ENCODE measurements at places on chromosomes 1 and 21.
A peak's percentile ranks its signal among the peaks of the same experiment; 100 is the strongest.

GRCh38 chr1:212301580-212301979, 16.4 kb downstream of the PPP2R5A start:
- DNase-seq, result no peak

DNA sequence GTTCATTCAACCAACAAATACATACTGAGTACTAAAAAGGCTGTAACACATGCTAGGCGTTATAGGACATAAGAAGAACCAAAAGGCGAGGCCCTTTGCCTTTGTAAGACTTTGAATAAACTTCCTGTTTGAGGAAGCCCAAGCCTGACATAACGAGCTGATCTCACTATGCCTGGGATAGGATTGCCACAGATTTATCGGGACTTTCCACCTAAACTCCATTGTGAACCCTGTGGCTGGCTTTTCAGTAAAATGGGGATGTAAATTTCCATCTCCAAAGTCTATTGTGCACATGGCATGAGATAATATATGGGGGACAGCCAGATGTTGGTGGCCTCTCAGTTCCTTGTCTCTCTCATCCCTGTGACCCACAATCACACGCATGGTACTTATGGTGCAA, 41.9 kb downstream of the LMO4 start:
- no peak for DNase-seq

GRCh38 chr1:68938051-68938666, 441.3 kb upstream of the DEPDC1 start:
- DNase-seq, result no peak

DNA sequence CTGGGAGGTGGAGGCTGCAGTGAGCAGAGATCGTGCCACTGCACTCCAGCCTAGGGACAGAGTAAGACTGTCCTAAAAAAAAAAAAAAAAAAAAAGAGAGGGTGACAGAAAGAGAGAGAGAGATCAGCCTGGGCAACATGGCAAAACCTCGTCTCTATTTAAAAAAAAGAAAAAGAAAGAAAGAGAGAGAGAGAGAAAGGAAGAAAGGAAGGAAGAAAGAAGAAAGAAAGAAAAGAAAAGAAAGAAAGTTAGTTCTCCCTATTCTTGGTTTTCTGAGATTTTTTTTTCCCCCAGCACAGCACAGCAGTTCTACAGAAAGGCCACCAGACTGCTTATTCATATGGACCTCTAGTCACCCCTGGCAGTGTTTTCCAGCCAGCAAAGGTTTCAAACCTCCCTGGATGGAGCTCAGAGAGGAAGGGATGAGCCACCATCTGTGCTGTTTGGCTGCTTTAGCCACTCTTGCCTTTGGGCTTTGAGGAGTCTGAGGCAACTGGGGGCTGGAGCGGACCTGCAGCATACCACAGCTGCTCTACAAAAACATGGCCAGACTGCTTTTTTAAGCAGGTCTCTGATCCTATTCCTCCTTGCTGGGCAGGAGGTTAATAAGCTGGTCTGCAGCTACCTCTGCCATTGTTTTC, 10.6 kb downstream of the S100A6 start:
- no peak for DNase-seq

DNA sequence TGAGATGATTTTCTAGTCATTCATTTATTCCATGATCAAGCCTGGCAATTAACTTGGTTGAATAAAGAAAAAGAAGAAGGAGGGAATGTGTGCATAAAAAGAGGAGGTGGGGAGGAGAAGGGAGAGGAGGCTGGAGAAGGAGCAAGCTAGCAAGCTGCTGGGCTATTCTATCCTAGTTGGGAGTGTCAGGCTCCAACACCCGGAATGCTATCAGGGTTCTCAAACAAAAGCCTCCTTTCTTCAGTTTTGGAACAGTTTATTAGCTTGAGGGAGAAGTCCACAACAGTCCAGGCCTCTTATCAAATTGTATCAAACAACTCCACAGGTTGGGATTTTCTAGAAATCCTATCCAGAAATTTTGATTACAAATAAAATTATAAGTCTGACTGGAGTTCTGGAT, 80.0 kb downstream of the BCAR3 start:
- no peak for DNase-seq

- DNase-seq, result no peak
These were observed 295.6 kb upstream of the RRP15 start for GRCh38 chr1:217989510-217989909.

GRCh38 chr21:42343556-42343955, 7.2 kb downstream of the TFF2 start:
- DNase-seq, result no peak

DNA sequence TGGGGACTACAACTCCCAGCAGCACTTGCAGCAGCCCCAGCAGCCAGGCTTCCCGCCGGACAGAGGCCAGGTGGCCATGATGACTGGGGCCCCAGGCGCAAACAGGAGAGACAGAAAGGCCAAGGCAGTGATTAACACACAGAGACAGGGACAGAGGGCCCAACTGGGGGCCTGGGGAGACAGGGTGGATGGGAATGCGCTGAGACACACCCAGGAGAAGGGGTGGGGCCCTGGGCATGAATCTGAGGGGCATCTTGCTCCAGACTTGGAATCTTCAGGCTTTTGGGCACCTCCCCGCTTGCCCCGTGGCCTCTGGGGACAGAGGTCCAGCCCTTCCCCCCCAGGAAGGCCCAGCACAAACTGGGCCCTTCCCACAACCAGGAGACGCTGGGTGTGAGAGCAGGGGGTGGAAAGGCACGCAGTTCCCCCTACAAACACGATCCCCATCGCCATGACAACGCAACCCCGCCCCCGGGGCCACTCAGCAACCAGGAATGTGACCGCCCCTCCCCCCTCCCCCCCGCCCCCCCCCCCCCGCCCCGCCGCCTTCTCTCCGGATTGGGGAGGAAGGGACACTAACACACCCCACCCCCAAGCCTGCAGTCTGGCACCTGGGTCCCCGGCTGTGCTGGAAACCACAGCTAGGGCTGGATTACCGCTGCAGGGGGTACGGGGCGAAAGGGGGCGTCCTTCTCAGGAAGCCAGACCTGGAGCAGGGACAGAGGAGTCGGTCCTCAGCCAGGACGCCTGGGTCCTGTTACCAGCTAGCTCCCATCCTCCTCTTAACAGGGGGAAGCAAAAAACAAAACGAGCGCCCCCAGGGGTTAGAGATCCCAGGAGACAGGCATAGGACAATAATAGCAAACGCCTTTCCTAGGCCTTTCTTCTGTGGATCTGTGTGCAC, 4.5 kb downstream of the HDGF start:
- DNase-seq, result peak; percentile 82

- DNase-seq, result no peak
These were observed 25.0 kb upstream of the PHTF1 start for GRCh38 chr1:113784104-113784779.

DNA sequence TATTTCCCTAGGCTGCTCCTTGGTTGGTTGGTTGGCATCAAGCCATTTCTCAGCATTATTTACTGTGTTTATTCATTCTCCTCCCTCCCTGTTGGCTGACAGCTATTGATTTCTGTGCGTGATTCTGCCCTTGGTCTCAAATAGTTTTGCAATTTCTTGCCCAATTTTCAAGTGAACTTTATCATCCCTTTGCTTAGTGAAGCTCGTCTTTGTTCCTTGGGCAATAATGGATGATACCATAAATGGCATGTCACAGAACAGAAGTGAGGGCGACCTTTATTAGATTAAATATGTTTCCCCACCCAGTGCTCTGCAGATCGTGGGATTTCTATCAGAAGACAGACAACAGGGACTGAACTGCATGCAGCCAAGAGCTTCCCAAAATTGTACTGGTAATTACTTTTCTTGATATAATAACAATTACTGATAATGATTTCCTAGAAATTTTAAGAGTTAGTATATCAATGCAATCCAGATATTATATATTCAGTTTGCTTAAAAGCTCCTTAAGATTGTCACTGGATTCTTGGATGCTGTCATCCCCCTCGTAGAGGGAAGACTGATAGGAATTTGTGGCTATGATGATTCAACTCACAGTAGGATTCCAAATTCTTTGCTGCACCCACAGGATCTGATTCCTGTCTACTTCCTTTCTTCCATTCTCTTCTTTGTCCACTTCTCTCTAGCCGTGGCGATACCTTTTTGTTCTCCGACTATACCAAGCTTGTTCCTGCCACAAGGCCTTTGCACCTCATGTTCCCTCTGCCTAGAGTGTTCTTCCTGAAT, 122.1 kb upstream of the KAZN start:
- peak; percentile 46 for DNase-seq
